ENCODE measurements at places on chromosomes 16 and 17. TPM values are rescaled to one million over a fixed set of nuclear protein-coding genes. Genes with fewer than 3 reads are reported as not detected.

DNA sequence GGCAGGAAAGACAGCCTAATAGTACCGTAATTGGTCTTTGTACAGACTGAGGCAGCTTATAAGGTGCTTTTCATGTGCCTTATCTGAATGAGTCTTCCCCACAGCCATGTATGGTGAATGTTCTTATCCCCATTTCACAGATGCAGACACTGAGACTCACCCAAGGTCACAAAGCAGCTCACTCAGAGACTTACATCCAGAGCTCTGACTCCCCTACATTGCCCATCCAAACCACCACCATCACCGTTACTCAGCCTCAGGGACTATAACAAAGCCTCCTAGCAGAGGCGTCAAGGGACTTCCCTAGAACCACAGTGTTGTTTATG lies 627 bp upstream of the GPR179 start:
- DNase-seq: no peak

DNA sequence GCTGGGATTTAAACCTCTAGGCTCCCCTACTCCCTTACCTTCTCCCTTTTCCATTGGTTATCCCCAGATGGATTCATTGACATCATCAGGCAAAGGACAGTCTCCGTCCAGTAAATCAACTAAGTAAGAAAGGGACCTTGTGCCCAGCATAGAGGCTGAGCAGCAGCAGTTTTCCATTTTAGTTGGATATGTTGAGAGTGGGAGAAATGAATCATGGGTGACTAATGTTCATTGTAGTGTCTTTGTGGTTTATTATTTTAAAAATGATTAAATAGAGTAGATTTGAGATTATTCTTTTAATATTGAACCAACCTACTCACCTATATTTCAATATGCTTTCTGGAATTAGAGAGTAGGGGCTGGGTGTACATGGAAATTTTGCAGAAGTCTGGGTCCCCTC lies 99.4 kb upstream of the CACNG3 start:
- no peak for DNase-seq

DNA sequence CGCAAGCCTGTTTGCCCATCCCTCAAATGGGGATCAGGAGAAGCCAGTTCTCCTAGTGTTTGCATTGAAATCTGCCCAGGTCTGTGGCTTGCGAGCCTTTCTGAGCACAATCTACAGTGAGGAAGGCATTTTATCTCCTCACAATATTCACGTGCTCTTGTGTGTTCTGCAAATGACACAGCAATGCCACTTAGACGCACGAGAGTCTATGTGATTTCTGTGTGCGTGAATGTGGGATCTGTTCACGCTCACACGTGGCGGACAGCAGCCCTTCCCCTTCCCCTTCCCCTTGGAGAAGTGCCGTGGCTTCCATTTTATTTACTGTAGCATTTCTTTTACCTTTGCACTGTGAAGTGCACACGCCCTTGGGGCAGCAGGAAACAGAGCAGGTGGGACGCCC lies 17.7 kb upstream of the CBFA2T3 start:
- DNase-seq: no peak

The TMEM235 gene
- 0.22 TPM for total RNA-seq

The SLC5A11 gene
- total RNA-seq: not detected

The ARHGAP27 gene
- total RNA-seq: 19.0 TPM
